ENCODE measurements at places on chromosomes 6 and 20. TPM values are rescaled to one million over a fixed set of nuclear protein-coding genes. Genes with fewer than 3 reads are reported as not detected.

The RIPOR3 gene
- polyA plus RNA-seq, result 1.2 TPM

The UBE2C gene
- 82.8 TPM for polyA plus RNA-seq

The TSHZ2 gene
- 0.13 TPM for polyA plus RNA-seq

DNA sequence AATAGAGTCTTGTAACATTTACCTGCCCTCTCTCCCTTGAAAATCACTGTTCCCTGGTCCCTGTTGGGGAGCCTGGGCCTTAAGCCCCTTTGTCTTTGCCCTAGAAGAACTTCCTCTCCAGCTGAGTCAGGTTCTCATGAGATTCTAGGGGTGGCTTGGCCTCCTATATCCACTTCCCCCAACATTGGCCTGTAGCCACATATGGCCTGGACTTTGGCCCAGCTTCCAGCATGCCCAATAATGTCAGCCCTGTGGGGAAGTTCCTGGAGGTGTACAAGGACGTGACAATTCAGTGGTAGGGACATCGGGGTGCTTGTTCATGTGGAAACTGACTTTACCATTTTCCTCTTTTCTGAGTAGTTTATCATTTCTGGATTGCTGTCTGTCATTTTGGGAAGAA lies 17.2 kb upstream of the MAS1L start:
- no peaks in the 10 kb centered on the region for H3K36me3 ChIP-seq
- H3K27me3 ChIP-seq, result peaks cover 57% of the 10 kb centered on the region
- DNase-seq, result no peak
- no peak overlapping the region for H3K27ac ChIP-seq

GRCh38 chr20:50777373-50777772 lies 17.5 kb upstream of the BCAS4 start:
- H3K27ac ChIP-seq, result no peak overlapping the region
- no peak overlapping the region for H3K4me3 ChIP-seq
- H3K4me1 ChIP-seq, result no peaks in the 10 kb centered on the region
- H3K36me3 ChIP-seq, result no peaks in the 10 kb centered on the region
- H3K27me3 ChIP-seq, result no peaks in the 10 kb centered on the region
- DNase-seq, result no peak

DNA sequence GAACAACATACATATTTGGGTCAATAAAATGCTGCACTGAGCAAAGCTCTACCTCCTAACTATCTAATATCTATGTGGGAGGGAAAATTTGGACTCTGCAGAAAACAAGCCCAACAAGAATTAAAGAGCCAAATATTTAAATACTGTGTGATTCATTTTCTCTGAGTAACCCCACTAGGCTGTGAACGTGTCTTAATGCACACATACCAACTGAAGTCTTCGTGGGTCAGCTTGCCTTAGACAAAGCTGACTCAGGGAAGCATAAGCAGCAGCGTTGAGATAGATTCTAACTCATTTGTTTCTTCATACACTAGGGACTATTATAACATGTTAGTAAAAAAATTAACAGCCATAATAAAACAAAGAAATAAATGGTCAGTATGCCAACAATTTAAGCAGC lies 114.3 kb downstream of the GJA1 start:
- H3K27ac ChIP-seq, result peak overlapping the region; percentile 20
- H3K27me3 ChIP-seq, result no peaks in the 10 kb centered on the region
- H3K4me3 ChIP-seq, result no peak overlapping the region
